ENCODE measurements at places on chromosomes 11 and 22. TPM values are rescaled to one million over a fixed set of nuclear protein-coding genes. Genes with fewer than 3 reads are reported as not detected.

The FGF4 gene
- not detected for total RNA-seq

The C11orf87 gene
- not detected for total RNA-seq

DNA sequence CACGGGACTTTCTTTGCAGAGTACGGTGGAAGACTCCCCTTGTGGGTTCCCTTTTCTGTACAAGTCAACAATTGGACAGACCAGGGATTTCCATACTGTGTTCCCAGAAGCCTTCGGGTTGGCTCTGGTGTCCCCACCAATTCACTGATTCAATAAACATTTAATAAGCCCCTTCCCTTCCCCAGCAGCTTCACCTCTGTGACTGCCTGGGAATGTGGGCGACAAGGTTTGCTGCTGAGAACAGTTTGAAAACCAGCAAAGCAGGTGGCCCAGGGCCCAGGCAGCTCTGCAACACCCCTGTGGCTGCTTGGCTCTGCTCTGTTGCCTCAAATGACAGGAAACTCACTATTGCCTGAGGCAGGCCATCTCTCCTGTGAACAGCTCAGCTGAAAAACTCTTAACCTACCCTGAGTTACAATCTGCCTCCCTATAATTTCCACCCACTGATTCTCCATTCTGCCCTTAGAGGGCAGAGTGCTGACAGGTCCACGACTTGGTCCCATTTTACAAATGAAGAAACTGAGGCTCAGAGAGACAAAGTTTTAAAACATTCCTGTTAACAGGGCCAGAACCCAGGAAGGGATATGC lies 10.4 kb downstream of the ADORA2A start:
- DNase-seq = no peak

DNA sequence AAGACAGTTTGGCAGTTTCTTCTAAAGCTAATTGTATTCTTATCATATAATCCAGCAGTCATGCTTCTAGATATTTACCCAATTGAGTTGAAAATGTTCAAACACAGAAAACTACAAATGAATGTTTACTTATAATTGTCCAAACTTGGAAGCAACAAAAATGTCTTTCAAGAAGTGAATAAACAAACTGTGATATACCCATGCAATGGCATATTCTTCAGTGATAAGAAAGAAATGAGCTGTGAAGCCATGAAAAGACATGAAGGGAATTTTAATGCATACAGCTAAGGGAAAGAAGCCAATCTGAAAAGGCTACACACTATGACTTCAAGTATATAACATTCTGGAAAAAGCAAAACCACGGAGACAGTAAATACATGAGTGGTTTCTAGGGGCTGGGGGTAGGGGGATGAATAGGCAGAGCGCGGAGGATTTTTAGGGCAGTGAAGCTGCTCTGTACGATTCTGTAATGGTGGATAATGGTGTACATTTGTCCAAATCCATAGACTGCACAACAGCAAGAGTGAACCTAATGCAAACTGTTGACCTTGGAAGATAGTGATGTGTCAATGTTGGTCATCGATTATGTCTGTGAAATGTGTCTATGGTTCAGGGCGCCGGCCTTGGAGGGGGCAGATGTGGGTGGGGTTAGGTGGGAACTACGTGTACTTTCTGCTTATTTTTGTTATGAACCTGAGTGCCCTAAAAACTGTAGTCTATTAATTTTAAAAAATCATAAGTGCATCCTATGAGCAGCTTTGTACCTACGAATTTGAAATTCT lies 424.9 kb downstream of the TBC1D22A start:
- no peak for DNase-seq

DNA sequence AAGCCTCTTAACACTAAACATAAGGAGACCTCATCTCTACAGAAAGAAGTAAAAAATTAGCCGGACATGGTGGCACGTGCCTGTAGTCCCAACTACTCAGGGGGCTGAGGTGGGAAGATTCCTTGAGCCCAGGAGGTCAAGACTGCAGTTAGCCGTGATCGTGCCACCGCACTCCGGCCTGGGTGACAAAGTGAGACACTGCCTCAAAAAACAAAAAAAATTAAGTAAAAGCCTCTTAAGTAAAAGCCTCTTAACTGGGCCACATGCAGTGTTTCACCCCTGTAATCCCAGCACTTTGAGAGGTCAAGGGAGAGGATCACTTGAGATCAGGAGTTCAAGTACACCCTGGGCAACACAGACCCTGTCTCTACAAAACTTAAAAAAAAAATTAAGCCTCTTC lies 25.7 kb downstream of the CELF1 start:
- no peak for DNase-seq

DNA sequence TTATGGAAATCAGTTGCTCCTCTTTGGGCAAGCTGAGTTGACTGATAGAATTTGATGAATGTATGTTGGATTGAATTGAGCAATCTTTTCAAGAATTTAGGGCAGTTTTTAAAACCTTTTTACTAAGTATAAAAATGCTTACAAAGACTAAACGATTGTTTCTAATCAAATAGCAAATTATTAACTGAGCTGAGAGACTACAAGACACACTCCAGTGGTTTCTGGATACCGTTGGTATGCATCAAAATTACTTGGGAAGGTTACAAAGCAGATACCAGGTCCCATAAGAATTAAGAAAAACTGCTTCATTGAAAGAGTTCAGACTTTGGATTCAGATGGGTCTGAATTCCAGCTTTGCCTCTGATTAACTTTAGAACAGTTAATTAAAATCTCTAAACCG lies 721.4 kb downstream of the FAM181B start:
- no peak for DNase-seq

GRCh38 chr11:63779039-63779438 lies 10.5 kb upstream of the ZFTA start:
- no peak for DNase-seq

- no peak for DNase-seq
Measured at GRCh38 chr22:31144223-31144622, 3.9 kb upstream of the PLA2G3 start.

The KIAA0930 gene
- 46.8 TPM for total RNA-seq

The CABP4 gene
- 0.48 TPM for total RNA-seq

GRCh38 chr11:78030429-78031325 lies 7.6 kb upstream of the KCTD14 start:
- DNase-seq = no peak

GRCh38 chr11:115352805-115353485 lies 151.3 kb downstream of the CADM1 start:
- DNase-seq = no peak

The P2RX3 gene
- not detected for total RNA-seq

DNA sequence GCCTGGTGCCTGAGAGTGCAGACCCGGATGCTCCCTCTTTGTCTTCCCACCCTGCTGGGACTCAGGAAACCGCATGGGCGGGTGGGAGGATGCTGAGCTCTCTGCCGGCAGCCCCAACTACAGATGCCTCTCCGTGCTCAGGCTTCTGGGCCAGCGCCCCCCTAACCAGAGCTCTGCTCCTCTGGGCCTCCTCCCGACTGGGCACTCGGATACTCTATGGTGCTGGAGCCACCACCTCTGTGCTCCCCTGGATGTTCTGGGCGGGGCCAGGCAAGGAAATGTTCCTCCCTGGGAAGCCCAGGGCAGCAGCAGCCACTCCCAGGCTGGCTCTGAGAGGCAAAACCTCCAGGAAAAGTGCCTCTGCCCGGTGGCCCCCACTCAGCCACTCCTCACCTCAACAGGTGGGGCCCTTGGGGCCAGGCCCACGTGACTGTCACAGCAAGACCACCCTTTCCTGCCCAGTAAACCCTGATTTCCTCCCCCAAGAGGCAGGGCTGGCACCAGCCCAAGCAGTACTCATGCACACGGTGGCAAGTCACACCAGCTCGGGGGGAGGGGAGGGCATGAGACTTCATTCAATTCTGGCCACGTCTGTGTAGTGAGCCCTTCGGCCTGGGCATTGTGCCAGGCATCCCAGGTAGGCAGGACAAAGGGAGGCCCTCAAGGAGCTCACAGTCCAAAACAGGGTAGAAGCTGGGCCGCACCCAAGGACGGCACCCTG lies 54.7 kb upstream of the TCF20 start:
- DNase-seq = no peak

DNA sequence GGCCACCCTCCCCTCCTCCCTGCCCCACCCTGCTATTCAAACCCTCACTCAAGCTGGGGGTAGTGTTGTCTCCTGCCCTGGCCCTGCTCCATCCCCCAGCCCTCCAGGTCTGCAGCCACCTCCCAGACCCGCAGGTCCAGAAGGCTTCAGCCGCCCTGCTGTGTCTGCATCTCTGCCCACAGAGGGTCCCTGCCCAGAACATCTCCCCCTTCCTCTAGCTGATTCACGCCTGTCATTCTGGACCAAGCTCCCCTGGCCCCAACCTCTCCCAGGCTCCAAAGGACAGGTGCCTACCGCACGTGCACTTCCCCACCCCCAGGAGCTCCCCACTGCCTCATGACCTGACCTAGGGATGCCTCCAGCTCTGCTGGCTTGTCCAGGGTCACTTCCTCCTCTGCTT lies 16.0 kb upstream of the SHISAL1 start:
- no peak for DNase-seq

GRCh38 chr11:13859892-13860291 lies 102.6 kb upstream of the SPON1 start:
- DNase-seq = peak; percentile 21

DNA sequence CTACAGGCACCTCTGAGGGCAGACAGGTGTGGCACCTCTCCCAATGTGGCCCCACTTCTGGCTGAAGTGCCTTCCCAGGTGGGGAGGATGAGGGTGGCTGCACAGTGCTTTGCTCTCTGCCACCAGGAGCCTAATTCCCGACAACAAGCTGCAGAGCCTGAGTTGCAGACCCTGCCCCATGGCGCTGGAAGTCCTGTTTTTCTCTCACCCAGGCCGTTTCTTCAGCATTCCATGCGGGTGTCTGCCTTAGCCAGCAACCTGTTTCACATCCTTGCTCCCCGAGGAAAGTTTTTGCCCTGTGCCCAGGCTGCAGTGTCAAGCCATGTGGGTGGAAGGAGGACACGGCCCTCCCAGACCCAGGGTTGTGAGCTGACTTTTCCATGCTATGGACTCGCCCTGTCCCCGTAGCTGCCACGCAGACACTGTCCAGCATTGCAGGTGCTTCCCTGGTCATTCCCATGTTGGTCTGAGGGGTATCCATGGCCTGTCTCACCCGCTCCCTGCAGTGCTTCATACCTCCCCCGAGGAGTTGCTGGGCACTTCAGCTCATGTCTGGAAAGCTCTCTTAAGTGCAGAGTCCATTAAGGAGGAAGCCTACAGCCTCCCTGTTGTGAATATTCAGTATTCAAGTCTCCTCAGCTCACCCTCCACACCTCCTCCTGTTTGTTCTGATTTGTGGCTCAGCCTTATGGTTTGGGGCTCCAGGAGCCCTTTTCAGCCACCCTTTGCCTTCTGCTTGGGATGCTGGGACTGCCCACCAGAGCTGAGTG lies 2.9 kb downstream of the DAGLA start:
- DNase-seq = no peak

- no peak for DNase-seq
Measured at GRCh38 chr22:24027389-24027975, 16.4 kb downstream of the CABIN1 start.

DNA sequence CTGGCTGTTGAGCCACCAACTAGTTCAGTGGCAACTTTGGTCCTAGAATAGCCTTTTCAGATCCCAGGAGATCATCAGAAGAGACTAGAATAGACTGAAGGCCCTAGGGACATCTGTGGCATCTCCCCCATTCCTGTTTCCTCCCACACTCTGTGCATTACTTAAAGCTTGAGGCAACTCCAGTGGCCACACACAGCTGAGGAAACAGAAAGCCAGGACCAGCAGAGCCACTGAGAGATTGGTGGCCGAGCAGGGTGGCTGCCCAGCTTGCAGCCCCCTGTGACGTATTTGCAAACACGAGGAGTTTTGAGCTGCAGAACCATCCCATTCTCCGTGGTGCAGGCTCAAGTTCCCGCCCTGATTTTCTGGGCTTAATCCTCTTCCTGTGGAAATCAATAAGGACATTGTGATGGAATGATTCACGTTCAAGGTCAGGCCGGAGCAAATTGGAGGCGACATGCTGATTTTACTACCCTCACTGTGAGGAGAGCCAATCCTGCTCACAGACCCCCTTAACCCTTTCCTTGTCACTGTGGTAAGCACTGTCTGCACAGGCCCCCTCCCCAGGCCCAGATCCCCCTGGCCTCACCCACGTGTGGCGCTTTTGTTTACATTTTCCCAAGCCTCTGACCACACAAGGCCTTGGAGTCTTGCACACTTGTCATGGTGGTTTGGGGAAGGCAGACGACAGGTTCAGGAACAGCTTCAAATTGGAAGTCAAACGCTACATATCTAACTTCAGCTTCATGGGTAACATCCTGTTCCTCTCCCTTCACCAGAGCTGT lies 69.1 kb upstream of the MYOD1 start:
- no peak for DNase-seq

The DLG2 gene
- total RNA-seq = 0.54 TPM

The LIF gene
- total RNA-seq = 307 TPM

DNA sequence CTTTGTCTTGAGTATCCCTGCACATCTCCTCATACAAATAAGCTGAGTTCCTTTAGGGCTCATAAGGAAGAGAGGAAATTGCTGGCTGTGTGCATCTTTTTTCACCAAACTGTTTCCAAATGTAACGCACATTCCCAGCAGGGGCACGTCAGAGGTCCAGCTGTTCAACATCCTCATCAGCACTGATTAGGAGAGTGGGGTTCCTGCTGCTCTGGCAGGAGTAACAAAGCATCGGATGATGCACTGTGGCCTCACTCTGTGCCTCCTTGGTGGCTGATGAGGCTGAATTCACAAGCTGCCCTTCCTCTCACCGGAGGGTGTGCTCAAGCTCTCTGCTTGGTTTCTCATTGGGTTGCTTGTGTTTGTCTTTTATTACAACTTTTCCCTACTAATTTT lies 35.5 kb upstream of the SLC25A1 start:
- no peak for DNase-seq

- no peak for DNase-seq
Measured at GRCh38 chr22:46171940-46172339, 21.6 kb downstream of the PPARA start.

- DNase-seq = no peak
Measured at GRCh38 chr11:130022799-130023198, 20.2 kb upstream of the PRDM10 start.

The KCNK4 gene
- total RNA-seq = not detected

- DNase-seq = no peak
Measured at GRCh38 chr22:24118689-24119384, 62.5 kb upstream of the SUSD2 start.

- no peak for DNase-seq
Measured at GRCh38 chr11:23789938-23790371, 706.9 kb upstream of the LUZP2 start.

DNA sequence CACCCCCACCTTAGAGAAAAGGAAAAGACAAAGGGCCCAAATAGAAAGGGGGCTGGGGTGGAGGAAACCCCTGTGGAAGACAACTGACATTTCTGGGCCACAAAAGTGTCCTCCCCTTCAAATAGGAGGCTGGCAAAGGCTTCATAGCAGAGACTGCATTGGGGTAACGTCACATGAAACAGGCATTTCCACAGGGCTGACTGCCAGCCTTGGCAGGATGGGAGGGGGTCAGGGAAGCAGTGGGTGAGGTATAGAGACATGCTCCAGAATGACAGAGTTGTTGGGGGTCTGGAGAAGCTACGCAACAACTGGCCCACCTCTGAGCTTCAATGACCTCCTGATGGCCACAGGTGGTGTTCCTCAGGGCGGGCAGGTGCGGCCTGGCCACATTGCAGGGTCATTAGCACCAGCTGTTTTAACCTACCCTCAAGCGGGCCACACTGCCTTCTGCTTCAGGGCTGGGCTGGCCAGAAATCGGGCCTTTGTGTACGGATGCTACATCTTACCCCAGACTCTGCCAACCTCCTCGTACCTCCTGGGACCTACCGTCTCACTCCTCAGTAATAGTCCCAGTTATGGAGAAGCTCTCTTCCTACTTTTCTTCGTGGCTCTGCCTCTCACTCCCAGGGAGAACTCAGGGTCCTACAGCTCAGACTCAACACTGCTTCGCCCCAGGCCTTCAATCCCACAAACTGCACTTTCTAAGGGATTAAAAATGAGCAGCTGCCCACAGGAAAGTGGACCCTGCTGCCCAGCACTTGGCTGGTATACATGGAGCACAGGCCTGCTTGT lies 160.0 kb upstream of the NCAM1 start:
- DNase-seq = no peak

The PICK1 gene
- total RNA-seq = 24.2 TPM

The CFAP300 gene
- total RNA-seq = not detected

Measured in activated T-cell treated with anti-CD3 and anti-CD28 coated beads, Interleukin-2, amount 50 U/mL, for 4 hours (primary cell).